ENCODE measurements at places on chromosomes 2 and 18. TPM values are rescaled to one million over a fixed set of nuclear protein-coding genes. Genes with fewer than 3 reads are reported as not detected.

TGFA gene
- total RNA-seq, result 7.8 TPM

DCDC2C gene
- total RNA-seq, result not detected

HRH4 gene
- total RNA-seq, result not detected

CAPN14 gene
- under 0.01 TPM for total RNA-seq

SKOR2 gene
- not detected for total RNA-seq

SGPP2 gene
- not detected for total RNA-seq

EPB41L5 gene
- 23.2 TPM for total RNA-seq

KCNJ3 gene
- total RNA-seq, result not detected

ATOH8 gene
- total RNA-seq, result 9.8 TPM

TMEM182 gene
- 0.44 TPM for total RNA-seq

CASP8 gene
- 9.5 TPM for total RNA-seq

NYAP2 gene
- total RNA-seq, result not detected

POTEI gene
- 0.79 TPM for total RNA-seq

RELCH gene
- total RNA-seq, result 18.1 TPM

FER1L5 gene
- not detected for total RNA-seq

NCKAP5 gene
- under 0.01 TPM for total RNA-seq

SLC30A3 gene
- total RNA-seq, result 16.9 TPM

GKN1 gene
- total RNA-seq, result not detected

CDH2 gene
- total RNA-seq, result 2.2 TPM

PCBP1 gene
- 34.9 TPM for total RNA-seq
